ENCODE measurements at places on chromosomes 3 and 15.

DNA sequence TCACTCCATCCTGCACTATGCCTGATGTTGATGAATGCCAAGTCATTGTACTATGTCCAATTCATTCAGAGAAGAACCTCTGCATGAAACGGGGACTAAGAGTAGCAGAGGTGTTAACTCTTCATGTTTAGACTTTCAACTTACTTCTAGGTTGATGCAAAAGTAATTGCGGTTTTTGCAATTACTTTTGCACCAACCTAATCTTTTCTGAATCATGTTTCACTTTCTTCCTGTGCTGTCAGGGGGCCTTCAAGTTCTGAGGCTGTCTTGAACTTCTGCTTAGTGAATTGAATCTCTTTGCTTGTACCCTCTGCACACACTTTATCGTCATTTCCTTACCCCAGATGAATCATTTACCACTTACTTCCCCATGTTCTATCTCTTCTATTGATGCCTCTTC lies 636.2 kb downstream of the NAALADL2 start:
- no peak for DNase-seq

DNA sequence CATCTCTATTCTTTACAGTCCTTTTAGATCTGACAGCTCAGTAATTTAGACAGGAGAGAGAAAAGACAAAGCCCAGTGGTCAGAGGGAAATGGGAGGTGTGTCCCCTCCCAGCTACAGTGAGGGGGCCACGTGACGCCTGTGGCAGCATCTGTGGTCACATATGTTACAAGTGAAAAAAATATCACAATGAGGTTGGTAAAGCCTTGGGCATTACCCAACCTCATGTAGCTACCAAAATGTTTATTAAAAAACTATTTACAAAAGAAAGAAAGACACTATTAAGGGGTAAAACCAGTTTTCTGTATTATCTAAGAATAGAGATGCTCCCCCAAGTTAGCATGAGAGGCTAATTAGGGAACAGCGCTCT lies 42.9 kb upstream of the PLCL2 start:
- DNase-seq: no peak

GRCh38 chr15:68730471-68730919 lies 90.2 kb downstream of the ANP32A start:
- DNase-seq: peak; percentile 43

- DNase-seq: no peak
These were observed at the start of gene SLC7A14 for GRCh38 chr3:170585937-170586310. SLC7A14 (minus strand) TSS chr3:170586075; CDS start chr3:170526936, 59,139 bp downstream.

DNA sequence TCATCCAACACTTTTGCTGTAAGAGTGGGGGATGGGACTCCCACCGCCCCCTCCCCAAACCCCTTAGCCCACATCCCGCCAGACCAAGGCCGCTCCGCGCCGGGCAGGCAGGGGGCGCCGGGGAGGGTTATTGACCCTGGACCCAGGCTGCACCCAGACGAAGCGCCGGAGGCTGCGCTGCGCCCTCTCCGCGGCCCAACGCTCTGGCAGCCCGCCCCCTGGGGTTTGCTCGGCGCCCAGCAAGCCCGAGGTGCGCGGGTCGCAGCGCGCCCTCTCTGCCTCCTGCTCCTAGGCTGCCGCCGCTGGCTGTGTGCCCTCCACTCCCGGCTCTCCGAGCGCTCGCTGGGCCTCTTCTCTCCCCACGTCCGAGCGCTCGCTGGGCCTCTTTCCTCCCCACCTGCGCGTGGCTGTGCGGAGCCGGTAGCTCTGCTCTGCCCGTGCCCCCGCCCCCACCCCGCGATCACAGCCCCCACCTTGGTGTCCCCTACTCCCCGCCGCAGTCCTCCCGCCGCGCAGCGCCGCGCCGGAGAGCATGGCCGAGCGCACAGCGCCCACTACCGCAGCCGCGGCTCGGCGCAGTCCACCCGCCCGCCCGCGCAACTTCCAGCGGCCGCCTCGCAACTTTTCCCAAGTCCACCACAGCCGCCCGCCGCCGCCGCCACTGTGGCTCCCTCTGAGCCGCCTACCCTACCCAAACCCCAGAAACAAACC lies 1.2 kb downstream of the MECOM start:
- DNase-seq: peak; percentile 41

DNA sequence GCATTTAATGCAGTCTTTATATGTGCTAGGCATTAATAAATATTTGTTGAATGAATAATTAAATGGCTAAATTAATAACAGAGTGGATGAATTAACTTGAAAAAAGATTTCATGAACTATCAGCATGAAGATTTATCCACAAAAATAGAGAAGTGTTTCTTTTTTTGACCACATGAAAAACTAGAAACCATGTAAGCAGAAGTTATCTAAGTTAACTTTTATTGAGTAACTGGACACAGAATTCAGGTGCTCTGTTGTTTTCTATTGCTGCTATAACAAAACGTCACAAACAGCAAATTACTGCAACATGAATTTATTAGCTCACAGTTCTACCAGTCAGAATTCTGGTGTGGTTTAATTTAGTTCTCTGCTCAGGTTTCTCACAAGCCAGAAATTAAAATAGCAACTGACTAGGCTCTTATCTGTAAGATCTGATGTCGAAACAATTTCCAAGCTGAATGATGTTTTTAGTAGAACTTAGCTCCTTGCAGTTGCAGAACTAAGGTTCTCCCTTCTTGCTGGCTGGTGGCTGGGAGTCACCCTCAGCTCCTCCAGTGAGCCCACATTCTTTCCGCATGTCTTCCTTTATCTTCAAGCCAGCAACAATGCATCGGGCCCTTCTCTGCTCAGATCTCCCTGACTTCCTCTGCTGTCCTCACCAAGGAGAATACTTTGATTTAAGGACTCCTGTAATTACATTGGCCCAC lies 810.2 kb upstream of the ALCAM start:
- no peak for DNase-seq

GRCh38 chr3:10437272-10437994 lies 68.0 kb downstream of the ATP2B2 start:
- peak; percentile 57 for DNase-seq

GRCh38 chr3:158678687-158679086 lies 6.2 kb upstream of the LXN start:
- no peak for DNase-seq

DNA sequence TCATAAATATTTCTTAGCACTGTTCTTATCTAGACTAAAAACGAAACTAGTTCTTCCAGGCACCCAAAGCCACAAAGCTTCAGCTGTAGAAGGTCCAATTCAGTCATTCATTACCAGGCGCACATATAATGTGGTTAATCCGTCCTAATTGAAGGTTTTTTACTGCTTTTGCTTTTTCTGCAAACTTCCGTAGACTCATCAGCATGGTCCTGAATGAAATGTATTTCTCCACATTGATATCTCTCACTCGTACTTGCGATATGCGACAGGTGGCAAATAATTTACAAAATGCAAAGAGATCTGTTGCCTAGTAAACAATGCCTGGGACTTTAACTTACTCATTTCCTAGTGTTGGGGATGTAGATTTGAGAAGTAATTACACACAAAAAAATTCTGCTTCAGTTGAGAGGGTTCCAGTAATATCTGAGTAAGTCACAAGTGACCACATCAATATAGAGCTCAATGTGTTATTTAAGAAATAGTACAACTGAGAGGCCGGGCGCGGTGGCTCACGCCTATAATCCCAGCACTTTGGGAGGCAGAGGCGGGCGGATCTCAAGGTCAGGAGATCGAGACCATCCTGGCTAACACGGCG lies 75.0 kb upstream of the MBNL1 start:
- DNase-seq: no peak

- DNase-seq: peak; percentile 56
These were observed 195.4 kb downstream of the OPA1 start for GRCh38 chr3:193788189-193788991.

DNA sequence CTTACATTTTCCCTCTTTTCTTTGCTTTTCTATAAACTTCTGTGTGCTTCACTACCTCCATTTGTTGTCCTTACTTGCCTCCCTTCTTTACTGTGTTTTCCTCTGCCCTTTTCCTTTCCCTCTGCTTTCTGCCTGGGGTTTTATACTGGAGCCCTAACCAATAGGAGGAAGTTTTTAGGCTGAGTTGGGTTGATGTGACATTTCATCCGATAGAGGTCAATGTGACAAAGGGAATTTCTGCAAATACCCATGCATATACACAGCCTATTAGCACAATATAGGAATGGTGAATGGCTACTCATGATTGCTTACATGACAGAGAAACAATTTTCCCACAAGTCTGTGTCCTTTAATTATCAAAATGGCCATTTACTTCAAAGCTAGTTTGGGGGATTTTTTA lies 153.0 kb upstream of the ARPP21 start:
- no peak for DNase-seq

GRCh38 chr3:9552252-9552999 lies 1.2 kb downstream of the LHFPL4 start:
- peak; percentile 40 for DNase-seq

- peak; percentile 7 for DNase-seq
These were observed 272.2 kb upstream of the CHRNA7 start for GRCh38 chr15:31758126-31758525.

- no peak for DNase-seq
These were observed 85.1 kb downstream of the SUCLG2 start for GRCh38 chr3:67569324-67569723.

DNA sequence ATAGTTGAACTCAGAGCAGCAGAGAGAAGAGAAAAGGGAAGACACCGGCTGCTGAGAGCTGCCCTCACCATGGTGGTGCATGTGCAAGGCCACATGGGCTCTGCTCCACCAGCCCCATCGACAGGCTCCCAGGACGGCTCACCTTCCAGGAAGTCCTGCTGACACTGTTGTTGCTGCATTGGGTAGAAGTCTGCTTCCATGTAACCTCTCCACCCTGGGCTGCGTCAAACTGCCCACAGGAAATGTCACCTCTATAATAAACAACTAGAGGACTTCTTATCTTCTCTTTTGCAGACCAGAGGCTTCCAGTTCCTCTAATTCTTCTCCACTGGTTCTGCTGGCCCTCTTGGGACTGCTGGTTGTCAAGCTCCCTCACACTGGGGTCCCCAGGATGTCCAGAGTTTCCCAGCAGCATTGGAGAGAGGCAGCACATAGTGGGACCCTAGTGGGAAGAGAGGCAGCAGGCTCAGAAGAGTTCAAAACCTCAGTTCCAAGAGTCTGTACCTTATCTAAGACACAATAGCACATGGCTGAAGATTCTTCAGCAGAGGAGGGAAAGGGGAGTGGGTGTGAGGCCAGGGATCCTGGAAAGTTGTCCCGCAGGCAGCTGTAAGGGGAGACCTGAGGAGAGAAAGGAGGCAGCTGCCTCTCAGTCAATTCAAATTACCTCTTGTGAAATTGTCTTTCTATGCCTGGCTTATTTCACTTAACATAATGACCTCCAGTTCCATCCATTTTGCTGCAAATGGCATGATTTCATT lies 5.8 kb upstream of the CCR3 start:
- DNase-seq: no peak

- DNase-seq: peak; percentile 71
These were observed 35.4 kb downstream of the PCOLCE2 start for GRCh38 chr3:142853270-142854168.

- DNase-seq: peak; percentile 31
These were observed 16.0 kb downstream of the UBE2E2 start for GRCh38 chr3:23219117-23219516.

DNA sequence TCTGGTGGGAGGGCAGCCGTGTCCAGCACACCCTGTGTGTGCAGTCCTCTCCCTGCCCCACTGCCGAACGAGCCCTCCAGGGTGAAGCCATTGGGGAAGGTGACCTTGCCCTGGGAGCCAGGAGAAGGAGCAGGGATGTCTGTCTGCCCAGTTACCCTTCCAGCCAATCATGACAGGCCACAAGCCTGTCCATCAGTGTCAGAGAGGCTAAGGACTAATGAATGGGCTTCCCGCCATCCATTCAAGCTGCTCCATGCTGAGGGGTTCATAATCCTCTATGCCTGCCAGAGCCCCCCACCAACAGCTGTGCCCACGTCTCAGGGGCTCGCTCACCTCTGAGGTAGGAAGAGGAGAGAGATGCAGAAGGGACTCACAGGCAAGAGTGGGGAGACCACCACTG lies 15.2 kb downstream of the ALS2CL start:
- DNase-seq: no peak

- no peak for DNase-seq
These were observed 50.0 kb downstream of the SELENOT start for GRCh38 chr3:150653110-150653561.

- peak; percentile 96 for DNase-seq
These were observed 16.9 kb downstream of the ABHD2 start for GRCh38 chr15:89105147-89105546.

GRCh38 chr3:58962816-58963215 lies 87.0 kb downstream of the CFAP20DC start:
- DNase-seq: peak; percentile 39

DNA sequence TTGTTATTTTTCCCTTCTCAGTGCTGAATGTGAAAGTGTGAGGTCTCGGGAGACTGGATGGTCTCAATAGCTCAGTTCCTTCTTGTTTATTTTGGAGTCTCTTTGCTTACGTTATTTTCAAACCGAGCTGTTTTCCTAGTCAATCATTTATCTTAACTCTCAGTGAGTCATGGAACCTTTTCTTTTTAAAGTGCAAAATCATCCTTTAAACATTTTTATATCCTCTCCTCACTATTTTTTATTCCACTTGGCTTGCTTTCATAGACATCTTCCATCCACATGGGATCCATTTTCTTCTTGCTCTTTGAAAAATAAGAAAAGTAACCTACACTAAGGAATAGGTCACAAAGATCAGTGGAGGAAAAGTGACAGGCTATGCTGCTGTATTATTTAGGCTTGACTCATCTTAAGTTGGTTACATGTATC lies 497.8 kb downstream of the NAALADL2 start:
- DNase-seq: peak; percentile 16

- no peak for DNase-seq
These were observed 8.2 kb upstream of the PDHB start for GRCh38 chr3:58441514-58442450.

DNA sequence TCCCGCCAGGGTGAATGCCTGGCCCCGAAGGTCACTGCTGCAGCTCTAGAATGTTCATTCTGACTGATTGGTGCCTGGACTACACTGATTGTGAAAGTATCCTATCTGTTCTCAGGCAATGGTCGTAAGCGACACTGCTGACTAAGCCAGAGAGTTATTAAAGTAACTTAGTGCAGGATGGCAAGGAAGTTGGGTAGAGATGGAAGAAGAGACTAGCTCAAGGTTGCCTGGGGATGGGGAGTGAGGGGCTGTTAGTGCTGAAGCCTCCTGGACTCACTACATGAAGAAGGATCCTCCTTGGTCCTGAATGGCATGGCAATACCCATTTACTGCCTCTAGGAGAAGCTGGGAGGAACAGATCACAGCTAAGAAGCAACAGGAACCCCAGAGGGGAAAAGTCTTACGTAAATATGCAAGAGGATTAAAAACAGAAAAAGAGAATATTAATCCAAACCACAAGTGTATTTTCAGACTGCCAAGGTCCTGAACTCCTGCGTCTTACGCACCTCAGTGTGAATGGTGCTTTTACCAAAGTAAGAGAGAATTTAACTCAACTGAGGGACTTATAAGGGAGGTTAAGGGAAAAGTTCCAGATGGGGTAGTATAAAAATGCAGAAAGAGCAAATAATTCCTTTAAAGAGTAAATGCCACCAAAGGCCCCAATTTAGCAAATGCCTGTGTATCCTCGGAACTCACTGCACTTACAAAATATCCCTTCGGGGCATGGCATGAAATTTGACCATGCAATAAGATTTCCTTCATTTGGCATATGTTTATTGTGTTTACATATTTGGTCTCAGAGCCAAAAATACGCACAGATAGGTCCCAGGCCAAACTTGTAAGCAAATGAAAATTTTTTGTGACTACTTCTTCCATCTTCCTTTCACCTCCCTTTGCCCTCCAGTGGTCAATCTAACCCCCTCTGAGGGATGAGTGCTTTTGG lies 64.0 kb upstream of the DGKG start:
- DNase-seq: peak; percentile 65
